Activated naive CD8-positive, alpha-beta T cell treated with anti-CD3 and anti-CD28 coated beads for 36 hours (primary cell): ENCODE measurements at places on chromosomes 3 and 15.

DNA sequence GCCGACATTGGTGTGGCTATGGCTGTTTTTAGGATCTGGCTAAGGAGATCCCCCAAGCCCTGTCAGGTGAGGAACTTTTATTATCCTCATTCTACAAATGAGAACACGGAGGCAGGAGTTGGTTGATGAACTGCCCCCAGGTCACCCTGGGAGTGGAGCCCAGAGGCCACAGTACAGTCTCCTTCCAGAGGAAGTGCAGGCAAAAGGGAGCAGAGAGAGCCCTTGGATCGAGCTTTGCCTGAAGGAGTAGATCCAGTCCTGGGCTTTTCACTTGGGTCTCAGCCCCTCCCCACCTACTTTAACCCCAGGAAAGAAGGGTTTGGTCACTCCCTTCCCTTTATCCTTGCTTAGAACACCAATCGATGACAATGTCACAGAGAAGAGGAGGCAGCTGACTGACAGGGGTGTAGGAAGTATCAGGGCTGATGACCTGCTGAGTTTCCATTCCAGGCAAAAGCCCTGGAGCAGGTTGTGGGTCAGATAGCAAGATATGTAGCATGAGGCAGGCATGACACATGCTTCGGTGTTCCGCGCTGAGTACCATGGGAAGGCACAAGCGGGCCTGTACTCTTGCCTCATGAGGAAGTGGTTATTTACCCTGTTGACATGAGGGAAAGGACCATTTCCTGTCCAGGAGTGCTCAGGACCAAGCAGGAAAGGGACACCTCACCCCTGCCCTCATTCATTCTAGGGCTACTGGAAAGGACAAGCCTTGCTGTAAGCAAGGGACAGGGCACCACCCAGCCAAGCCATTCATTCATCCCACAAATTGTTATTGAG, 5.8 kb upstream of the PLA2G4D start:
- no peaks in the 10 kb centered on the region for H3K27me3 ChIP-seq
- no peak overlapping the region for H3K27ac ChIP-seq
- no peak overlapping the region for H3K4me3 ChIP-seq
- H3K4me1 ChIP-seq, result peaks cover 2% of the 10 kb centered on the region
- no peaks in the 10 kb centered on the region for H3K36me3 ChIP-seq

- H3K4me1 ChIP-seq, result peaks cover 15% of the 10 kb centered on the region
- H3K27ac ChIP-seq, result no peak overlapping the region
- H3K36me3 ChIP-seq, result no peaks in the 10 kb centered on the region
- H3K27me3 ChIP-seq, result no peaks in the 10 kb centered on the region
- DNase-seq, result peak; percentile 13
Measured at GRCh38 chr3:45659661-45660566, 29.3 kb upstream of the SACM1L start.

- H3K4me3 ChIP-seq, result no peak overlapping the region
- no peaks in the 10 kb centered on the region for H3K27me3 ChIP-seq
- DNase-seq, result no peak
- no peak overlapping the region for H3K27ac ChIP-seq
Measured at GRCh38 chr15:68504681-68505170, 72.8 kb upstream of the ITGA11 start.

DNA sequence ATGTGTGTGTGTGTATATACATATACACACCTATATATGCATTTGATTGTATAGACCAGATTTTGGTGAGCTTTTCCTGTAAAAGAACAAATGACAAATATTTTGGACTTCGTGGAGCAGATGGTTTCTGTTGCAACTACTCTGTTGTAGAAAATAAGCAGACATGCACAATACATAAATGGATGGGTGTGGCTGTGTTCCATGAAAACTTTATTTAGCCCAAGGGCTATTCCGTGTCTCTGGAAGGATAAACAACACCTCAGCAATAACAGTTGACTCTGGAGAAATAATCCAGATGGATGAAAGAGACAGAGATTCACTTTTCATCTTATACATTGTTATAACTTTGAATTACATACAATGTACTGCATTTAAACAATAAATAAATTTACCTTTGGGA, 441.4 kb downstream of the CNTN3 start:
- H3K4me1 ChIP-seq, result no peaks in the 10 kb centered on the region
- no peak for DNase-seq
- no peak overlapping the region for H3K4me3 ChIP-seq
- H3K27me3 ChIP-seq, result no peaks in the 10 kb centered on the region
- H3K36me3 ChIP-seq, result no peaks in the 10 kb centered on the region

DNA sequence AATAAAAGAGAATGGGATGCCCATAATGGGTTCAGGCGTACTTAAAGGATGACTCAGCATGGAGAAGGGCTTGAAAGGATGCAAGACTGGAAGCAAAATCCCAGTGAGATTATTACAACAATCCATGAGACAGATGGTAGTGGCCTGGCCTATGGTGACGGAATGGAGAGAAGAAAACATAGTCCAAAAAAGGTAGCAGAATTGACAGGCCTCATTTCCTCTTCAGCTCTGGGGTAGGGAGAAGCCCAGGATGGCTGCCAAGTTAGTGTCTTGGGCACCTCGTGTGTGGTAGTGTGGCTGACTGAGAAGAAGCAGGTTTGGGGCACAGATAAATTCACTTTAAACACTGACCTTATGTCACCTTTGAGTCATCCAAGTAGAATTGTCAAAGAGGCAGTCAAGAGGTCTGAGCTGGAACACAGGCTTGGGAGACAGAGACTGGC, 18.1 kb downstream of the MB21D2 start:
- H3K27me3 ChIP-seq, result peaks cover 36% of the 10 kb centered on the region
- H3K36me3 ChIP-seq, result peaks cover 28% of the 10 kb centered on the region
- H3K27ac ChIP-seq, result peak overlapping the region; percentile 75
- peaks cover 39% of the 10 kb centered on the region for H3K4me1 ChIP-seq
- DNase-seq, result peak; percentile 8

DNA sequence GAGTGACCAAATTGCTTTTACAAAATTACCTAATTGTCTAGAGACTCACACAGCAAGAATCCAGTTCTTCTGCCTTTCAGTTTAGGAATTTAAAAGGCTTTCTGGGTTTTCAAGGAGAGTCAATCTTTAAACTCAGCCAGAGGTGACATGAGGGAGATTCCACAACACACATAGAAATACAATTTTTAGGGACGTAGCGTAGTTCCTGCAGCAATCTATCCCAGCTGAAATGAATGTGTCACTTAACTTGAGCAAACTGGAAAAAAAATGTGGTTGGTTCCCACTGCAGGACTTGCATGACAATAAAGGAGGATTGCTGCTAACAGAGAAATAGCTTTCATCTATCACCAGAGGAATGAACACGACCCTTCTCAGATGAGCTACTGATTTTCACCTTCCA, 269.7 kb downstream of the OTOL1 start:
- no peak overlapping the region for H3K27ac ChIP-seq
- H3K36me3 ChIP-seq, result no peaks in the 10 kb centered on the region
- H3K27me3 ChIP-seq, result no peaks in the 10 kb centered on the region
- DNase-seq, result no peak
- H3K4me3 ChIP-seq, result no peak overlapping the region
- H3K4me1 ChIP-seq, result peaks cover 5% of the 10 kb centered on the region

- H3K36me3 ChIP-seq, result peaks cover 9% of the 10 kb centered on the region
- DNase-seq, result no peak
- H3K4me1 ChIP-seq, result peaks cover 23% of the 10 kb centered on the region
- no peak overlapping the region for H3K27ac ChIP-seq
Measured at GRCh38 chr3:177792311-177793030, 595.2 kb upstream of the TBL1XR1 start.

DNA sequence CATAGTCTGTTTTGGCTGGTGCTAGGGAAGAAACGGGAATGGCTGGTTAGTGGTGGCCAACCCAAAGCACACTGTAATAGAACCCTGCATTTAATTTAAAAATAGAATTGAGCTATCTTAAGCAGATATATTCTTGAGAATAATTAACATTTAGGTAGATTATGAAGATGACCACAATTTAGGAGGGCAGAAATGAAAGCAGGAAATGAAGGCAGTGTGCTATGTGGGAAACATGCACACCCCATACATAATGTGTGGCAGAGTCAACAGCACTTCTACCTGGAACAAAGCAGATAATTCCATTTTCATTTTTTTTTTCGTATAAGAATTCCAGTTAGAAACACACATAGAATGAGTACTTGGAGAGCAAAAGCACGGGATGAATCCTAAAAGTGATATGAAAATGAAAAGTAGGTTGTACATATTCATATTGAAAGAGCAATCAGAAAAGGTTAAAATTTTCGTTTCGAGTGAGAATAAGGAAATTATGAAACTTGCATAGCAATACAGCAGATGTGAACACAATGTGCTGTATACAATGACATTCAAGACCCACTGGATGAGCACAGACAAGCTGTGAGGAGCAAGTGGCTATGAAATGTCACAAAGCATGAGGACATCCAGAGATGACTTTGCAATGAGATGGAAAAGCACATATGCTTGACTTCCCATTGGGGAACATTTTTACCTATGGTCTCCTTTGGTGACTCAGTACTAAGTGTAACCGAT, 102.6 kb downstream of the TFG start:
- H3K4me1 ChIP-seq, result no peaks in the 10 kb centered on the region
- no peak overlapping the region for H3K27ac ChIP-seq
- peaks cover 23% of the 10 kb centered on the region for H3K27me3 ChIP-seq
- DNase-seq, result no peak
- H3K36me3 ChIP-seq, result no peaks in the 10 kb centered on the region
- no peak overlapping the region for H3K4me3 ChIP-seq

GRCh38 chr3:50515565-50516439, 12.4 kb upstream of the CACNA2D2 start:
- peaks cover 8% of the 10 kb centered on the region for H3K27me3 ChIP-seq
- no peak overlapping the region for H3K4me3 ChIP-seq
- no peak overlapping the region for H3K27ac ChIP-seq

DNA sequence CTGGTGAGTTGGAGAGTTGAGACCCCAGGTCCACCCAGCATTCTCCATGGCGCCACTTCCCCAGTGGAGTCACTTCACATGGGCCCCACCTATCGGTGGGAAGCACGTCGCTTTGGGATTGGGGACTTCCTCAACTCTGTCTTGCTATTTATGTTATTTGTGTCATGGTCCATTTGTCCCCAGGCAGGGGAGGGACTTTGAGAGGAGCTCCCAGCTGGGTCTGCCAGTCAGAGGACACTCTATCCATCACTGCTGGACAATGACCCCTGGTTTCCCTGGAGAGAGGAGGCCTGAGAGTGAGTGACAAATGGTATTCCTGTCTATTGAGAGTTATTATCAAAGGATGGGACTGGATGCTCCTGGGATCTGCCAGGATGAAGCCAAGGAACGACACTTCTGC, 127.6 kb downstream of the RAB11A start:
- no peak overlapping the region for H3K4me3 ChIP-seq
- H3K27ac ChIP-seq, result no peak overlapping the region
- H3K36me3 ChIP-seq, result no peaks in the 10 kb centered on the region
- H3K27me3 ChIP-seq, result peaks cover 24% of the 10 kb centered on the region
- H3K4me1 ChIP-seq, result peaks cover 3% of the 10 kb centered on the region

DNA sequence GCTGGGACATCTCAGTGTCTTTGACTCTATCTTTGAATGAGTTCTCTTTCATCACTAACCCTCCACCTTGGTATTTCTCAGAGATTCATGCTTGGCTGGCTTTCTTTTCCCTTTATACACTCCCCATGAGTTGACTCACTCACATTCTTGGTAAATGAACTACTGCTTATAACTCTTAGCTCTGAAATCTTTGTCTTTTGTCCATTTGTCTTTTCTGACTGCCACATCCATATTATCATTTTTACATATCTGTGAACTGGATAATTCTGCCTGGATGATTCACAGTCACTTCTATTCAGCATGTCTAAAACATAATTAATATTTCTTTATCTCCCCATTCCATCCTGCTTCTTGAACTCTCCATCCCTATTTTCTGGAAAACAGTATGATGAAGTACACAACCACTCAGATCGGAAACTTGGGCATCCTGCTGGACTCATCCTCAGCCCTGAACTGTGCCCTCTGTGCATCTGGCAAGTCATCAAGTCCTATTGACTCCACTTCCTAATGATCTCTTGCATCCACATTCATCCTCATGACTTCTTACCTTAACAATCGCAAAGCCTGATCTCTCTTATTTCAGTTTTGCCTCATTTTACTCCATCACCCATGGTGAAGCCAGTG, 66.9 kb downstream of the KCNAB1 start:
- DNase-seq, result no peak
- H3K36me3 ChIP-seq, result no peaks in the 10 kb centered on the region
- H3K27me3 ChIP-seq, result no peaks in the 10 kb centered on the region
- no peaks in the 10 kb centered on the region for H3K4me1 ChIP-seq
- H3K4me3 ChIP-seq, result no peak overlapping the region

GRCh38 chr3:38004415-38005075, 14.0 kb downstream of the VILL start:
- H3K27me3 ChIP-seq, result no peaks in the 10 kb centered on the region
- DNase-seq, result no peak
- H3K4me3 ChIP-seq, result no peak overlapping the region
- H3K27ac ChIP-seq, result no peak overlapping the region

DNA sequence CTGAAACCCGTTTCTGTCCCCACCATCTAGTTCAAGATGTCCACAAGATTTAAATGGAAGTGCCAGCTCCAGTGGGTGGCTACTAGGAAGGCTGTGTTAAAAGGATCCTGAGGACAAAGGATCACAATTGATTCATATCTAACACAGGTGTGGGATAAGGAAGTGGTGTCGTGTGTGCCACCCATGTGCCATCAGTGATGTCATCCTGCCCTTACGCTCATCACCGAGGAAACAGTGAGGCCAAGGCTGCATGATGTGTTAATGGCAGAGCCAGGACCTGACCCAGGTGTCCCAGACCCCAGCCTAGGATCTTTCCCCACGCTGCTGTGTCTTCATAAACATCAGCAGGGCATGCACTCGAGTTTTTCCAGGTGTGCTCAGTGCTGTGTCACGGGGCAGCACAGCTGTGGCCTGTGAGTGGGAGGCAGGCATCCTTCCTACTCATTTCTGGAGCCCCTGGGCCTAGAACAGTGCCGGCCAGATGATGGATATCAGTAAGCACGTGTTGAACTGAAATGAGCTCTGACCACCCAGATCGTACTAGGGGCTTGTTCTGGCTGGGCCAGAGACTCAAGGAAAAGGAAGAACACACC, 10.6 kb upstream of the TGM5 start:
- no peaks in the 10 kb centered on the region for H3K36me3 ChIP-seq
- DNase-seq, result no peak
- H3K27me3 ChIP-seq, result no peaks in the 10 kb centered on the region
- H3K4me1 ChIP-seq, result no peaks in the 10 kb centered on the region
- H3K27ac ChIP-seq, result no peak overlapping the region
- H3K4me3 ChIP-seq, result no peak overlapping the region
